ENCODE measurements at places on chromosomes 13 and 19. TPM values are rescaled to one million over a fixed set of nuclear protein-coding genes. Genes with fewer than 3 reads are reported as not detected.

Gene TMEM190
- 4.8 TPM for polyA plus RNA-seq

Gene DACT3
- polyA plus RNA-seq = 0.78 TPM

Gene LILRB4
- polyA plus RNA-seq = not detected

Gene ZNF470
- polyA plus RNA-seq = 5.6 TPM

Gene NCAN
- 1.8 TPM for polyA plus RNA-seq

Gene C2CD4C
- polyA plus RNA-seq = 2.1 TPM

Gene IGFLR1
- polyA plus RNA-seq = 17.8 TPM

Gene SHISA7
- polyA plus RNA-seq = 0.32 TPM

Gene MYO1F
- 5.7 TPM for polyA plus RNA-seq

Gene PRR22
- 1.2 TPM for polyA plus RNA-seq
